ENCODE measurements at places on chromosomes 12 and 14.

DNA sequence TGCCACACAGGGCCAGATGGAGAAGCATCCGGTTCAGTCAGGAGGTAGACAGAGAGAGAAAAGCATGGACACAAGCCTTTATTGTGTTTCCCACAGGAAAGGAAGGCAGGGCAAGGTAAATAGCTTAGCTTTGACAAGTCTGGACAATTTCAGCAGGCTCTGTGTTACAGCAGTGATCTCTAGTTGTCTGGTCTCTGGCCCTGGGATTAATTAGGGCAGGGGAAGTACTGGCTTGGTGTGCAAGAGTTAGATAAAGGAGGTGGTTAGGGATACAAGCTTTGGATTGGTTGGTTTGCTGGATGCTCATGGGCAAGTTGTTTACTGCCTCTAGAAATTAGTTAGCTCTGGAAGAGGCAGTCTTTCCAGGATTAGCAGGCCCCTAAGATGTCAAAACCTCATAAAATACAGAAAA lies 15.1 kb upstream of the NGDN start:
- no peak for DNase-seq

- no peak for DNase-seq
Measured at GRCh38 chr14:56173365-56173922, 55.2 kb downstream of the PELI2 start.

DNA sequence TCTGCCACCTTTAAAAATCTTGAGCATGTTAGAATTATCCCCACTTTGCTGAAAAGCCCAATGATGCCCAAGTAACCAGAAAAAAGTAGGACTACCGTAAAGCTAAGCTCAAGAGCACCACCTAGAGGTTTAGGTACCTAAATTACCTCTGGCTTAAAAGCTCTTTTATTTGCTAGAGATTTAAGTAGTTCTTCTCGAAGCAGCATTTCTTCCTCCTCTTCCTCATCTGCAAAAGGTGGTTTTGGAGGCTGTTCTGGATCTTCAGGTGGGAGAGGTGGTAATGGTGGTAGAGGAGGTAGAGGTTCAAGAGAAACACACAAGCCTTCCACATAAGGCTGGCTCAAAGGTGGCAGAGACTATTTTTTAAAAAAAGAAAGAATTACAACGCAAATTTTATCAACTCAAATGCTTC lies 26.9 kb downstream of the ZFC3H1 start:
- DNase-seq, result no peak

- no peak for DNase-seq
Measured at GRCh38 chr12:125983784-125984500, 918.7 kb downstream of the AACS start.

GRCh38 chr12:128797119-128798118 lies 26.3 kb downstream of the SLC15A4 start:
- no peak for DNase-seq

DNA sequence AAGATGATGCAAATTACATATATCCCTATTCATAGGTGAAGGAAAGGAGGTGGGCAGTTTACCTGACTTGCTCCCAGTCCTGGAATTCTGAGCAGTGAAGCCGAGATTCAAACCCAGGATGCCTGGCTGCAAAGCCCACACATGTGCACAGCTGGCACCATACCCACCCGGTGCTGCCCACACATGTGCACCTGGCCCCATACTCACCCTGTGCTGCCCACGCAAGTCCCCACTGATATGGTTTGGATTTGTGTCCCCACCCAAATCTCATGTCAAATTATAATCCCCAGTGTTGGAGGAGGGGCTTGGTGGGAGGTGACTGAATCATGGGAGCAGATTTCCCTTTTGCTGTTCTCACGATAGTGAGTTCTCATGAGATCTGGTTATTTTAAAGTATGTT lies 179.2 kb upstream of the C14orf180 start:
- no peak for DNase-seq

DNA sequence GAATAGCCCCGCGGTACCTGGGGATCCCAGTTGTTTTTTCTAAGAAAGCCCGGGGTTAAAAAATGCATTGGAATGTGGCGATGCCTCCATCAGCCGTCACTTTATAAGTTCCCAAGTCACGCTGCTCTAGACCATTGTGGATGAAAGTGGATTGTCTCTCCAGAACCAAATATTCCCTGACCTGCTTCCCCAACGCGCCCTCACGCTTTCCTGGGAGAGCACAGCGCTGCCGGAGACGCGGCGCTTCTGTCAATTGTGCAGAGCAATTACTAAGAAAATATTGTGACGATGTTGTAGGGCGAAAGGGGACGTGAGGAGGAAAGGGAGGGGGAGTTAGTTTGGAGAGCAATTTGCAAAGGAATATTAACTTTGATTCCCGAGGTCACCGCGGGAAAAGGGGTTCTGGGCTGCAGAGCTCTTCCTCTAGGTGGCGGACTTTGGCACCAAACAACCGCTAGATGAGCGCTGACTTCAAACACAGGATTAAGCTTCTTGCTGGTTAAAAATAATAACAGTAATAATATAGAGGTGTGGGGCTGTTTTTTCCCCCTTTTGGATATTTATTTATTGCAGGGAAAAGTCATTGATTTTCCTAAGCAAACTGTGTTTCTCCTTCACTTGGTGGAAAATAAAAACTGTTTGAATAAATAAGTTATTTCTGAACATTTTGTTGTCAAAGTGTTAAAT lies 9.6 kb upstream of the FOXG1 start:
- no peak for DNase-seq

DNA sequence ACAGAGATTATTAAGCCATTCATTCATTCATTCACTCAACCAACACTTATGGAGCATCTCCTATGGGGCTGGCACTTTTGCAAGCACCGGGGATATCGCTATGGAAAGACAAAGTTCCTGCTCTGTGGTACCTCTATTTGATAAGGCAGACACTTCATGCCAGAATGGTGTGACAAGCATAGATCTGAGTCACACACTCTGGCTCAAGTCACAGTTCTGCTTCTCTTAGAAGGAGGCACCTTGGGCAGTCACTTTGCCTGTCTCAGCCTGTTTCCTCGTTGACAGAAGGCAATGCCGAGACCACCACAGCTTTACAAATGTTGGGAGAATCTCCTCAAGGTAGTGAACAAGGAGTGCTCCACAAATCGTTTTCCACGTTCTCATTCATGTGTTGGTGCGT lies 205.2 kb downstream of the SLC41A2 start:
- no peak for DNase-seq

- no peak for DNase-seq
Measured at GRCh38 chr14:92484132-92484823, 29.3 kb upstream of the RIN3 start.
